ENCODE measurements at places on chromosomes 6 and 20. TPM values are rescaled to one million over a fixed set of nuclear protein-coding genes. Genes with fewer than 3 reads are reported as not detected.

Gene NANP
- total RNA-seq, result 4.7 TPM

Gene FAM83B
- total RNA-seq, result not detected

DNA sequence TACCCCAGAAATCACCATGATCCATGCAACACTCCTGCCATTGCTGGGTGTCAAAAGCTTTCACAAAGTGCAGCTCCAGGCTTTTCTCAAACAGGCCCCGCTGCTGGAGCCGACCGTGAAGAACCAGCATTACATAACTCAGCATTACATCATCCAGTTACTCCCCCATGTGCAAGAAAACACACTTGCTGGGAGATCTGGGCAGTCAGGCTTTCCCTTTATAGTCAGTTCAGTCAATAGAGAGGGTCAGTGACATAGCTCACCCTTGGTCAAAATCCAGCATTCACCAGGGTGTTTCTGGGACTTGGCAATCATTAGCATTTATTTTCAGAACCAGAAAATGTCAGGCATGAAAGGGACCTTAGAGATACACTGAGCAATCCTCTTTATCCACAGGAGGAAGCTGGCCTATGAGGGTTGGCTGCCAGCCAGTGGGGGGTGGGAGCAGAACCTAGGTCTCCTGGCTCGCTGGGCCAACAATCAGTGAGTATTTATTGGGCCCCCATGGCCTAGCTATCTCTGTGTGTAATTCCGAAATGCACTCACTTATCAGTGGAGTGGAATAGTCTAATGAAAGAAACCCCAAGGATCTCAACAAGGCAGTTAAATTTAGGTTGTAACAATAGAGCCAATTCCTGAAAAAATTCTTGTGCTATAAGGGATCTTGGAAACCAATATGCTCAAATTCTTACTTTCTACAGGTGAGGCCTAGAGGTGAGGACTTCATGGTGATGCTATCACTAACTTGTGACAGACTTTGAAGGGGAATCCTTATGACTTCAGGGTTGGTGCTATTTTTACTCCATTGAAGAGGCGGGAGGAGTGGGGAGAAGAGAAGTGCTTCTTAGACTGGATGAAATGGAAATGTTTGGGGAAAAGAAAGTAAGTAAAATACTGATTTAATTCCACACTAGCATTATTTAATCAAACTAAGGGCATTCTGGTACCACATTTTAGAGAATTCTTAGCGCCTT, 54.6 kb downstream of the LYRM4 start:
- no peak for DNase-seq
- no peaks in the 10 kb centered on the region for H3K36me3 ChIP-seq
- no peaks in the 10 kb centered on the region for H3K4me1 ChIP-seq
- no peak overlapping the region for H3K27ac ChIP-seq

Gene SPDEF
- total RNA-seq, result not detected

- no peak for DNase-seq
- peak overlapping the region; percentile 96 for H3K4me3 ChIP-seq
- H3K27me3 ChIP-seq, result no peaks in the 10 kb centered on the region
These were observed 2.1 kb downstream of the CPNE1 start for GRCh38 chr20:35662551-35662950.

GRCh38 chr6:169159331-169159730, 94.3 kb downstream of the THBS2 start:
- no peaks in the 10 kb centered on the region for H3K4me1 ChIP-seq
- no peak overlapping the region for H3K27ac ChIP-seq
- no peak for DNase-seq
- H3K4me3 ChIP-seq, result no peak overlapping the region

GRCh38 chr6:167985911-167986595, 11.4 kb upstream of the KIF25 start:
- H3K4me1 ChIP-seq, result no peaks in the 10 kb centered on the region
- H3K36me3 ChIP-seq, result no peaks in the 10 kb centered on the region
- no peak overlapping the region for H3K4me3 ChIP-seq
- H3K27ac ChIP-seq, result no peak overlapping the region
- peaks cover 2% of the 10 kb centered on the region for H3K27me3 ChIP-seq

DNA sequence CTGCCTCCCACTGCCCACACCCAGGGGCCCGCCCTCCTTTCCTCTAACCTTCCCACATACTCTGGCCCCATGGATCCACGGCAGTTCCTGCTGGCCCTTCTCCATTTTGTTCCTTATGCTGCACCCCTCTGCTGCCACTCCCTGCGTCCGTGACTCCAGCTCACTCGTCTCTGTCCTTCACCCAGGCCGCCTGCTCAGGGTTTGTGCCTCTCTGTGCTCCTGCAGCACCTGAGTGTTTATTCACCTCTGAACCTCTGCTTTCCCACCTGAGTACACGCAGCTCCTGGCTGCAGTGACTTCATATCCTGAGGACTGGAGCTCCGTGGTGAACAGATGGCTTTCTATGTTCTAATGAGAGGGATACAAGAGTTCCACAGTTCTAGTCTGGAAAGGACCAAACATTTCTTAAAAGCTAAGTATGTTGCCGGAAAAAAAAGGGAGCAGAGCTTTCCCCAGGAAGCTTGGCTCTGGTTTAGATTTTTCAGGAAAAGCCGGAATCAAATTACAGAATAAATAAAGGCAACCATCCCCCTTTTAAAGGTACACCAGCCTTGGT, 1.5 kb upstream of the GNRH2 start:
- no peaks in the 10 kb centered on the region for H3K27me3 ChIP-seq
- no peak for DNase-seq
- H3K4me3 ChIP-seq, result no peak overlapping the region
- peaks cover 29% of the 10 kb centered on the region for H3K4me1 ChIP-seq
- peaks cover 18% of the 10 kb centered on the region for H3K36me3 ChIP-seq

Gene LY6G5C
- total RNA-seq, result 2.6 TPM

- H3K4me3 ChIP-seq, result no peak overlapping the region
- peaks cover 28% of the 10 kb centered on the region for H3K36me3 ChIP-seq
- H3K27ac ChIP-seq, result no peak overlapping the region
- no peaks in the 10 kb centered on the region for H3K27me3 ChIP-seq
- no peak for DNase-seq
These were observed 11.1 kb downstream of the EDEM2 start for GRCh38 chr20:35135867-35136586.

DNA sequence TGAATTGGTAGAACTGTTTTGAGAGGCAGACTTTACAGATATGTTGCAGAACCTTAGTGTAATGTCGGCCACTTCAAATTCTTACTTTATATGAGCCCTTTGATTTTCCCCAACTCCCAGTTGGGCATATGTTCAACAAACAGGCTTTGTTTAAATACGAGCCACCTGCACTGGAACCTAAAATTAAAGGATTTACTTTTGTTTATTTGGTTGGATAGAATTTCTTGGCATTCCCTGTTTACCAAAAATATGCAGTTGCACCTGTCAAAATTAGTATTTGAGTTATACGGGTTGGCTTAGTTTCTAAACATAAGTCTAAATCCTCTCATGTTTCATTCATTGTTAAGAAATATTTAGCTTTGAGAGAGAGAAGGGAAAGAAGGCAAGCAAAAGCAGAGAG, 2.4 kb upstream of the GLYATL3 start:
- no peaks in the 10 kb centered on the region for H3K4me1 ChIP-seq
- no peak for DNase-seq
- H3K36me3 ChIP-seq, result peaks cover 6% of the 10 kb centered on the region
- H3K4me3 ChIP-seq, result no peak overlapping the region
- H3K27ac ChIP-seq, result no peak overlapping the region

- H3K27ac ChIP-seq, result no peak within 1 kb of the TSS
- no peaks in the 10 kb centered on the region for H3K4me1 ChIP-seq
- no peak within 1 kb of the TSS for H3K4me3 ChIP-seq
- DNase-seq, result no peak
- no peaks in the 10 kb centered on the region for H3K36me3 ChIP-seq
These were observed at the start of gene PCK1 for GRCh38 chr20:57560554-57561355. TSS of gene PCK1 (plus strand) at chr20:57561110. CDS start at chr20:57561412, 302 bp downstream.

GRCh38 chr6:44702292-44702691, 314.8 kb downstream of the CDC5L start:
- no peak overlapping the region for H3K27ac ChIP-seq
- H3K4me1 ChIP-seq, result peaks cover 34% of the 10 kb centered on the region
- H3K36me3 ChIP-seq, result peaks cover 10% of the 10 kb centered on the region

- H3K36me3 ChIP-seq, result peaks cover 20% of the 10 kb centered on the region
- no peak for DNase-seq
- no peak overlapping the region for H3K27ac ChIP-seq
- H3K4me1 ChIP-seq, result peaks cover 5% of the 10 kb centered on the region
- H3K4me3 ChIP-seq, result no peak overlapping the region
These were observed 78.4 kb downstream of the PREP start for GRCh38 chr6:105324386-105324950.

- H3K4me1 ChIP-seq, result no peaks in the 10 kb centered on the region
- no peaks in the 10 kb centered on the region for H3K27me3 ChIP-seq
- DNase-seq, result no peak
- no peak overlapping the region for H3K4me3 ChIP-seq
These were observed 392.5 kb upstream of the SASH1 start for GRCh38 chr6:147949981-147950622.

DNA sequence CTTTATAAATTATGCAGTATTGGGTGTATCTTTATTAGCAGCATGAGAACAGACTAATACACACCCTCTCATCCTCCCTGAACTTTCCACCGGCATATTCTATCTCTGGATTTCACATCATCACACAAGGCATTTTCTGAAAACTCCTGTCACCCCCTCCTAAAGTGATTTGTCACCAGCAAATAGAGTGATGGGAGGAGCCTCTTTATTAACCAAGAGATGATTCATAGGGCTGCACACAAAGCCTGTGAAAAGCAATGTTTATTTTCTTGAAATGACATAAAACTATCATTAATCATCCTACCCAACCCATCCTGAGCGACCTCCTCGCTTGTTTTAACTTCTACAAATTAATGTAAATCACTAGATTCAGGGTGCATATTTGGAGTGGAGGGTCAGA, 394.7 kb upstream of the SULF2 start:
- H3K27ac ChIP-seq, result no peak overlapping the region
- peaks cover 4% of the 10 kb centered on the region for H3K27me3 ChIP-seq
- no peak overlapping the region for H3K4me3 ChIP-seq
- H3K36me3 ChIP-seq, result no peaks in the 10 kb centered on the region
- DNase-seq, result no peak
- no peaks in the 10 kb centered on the region for H3K4me1 ChIP-seq

Gene CD164
- 275 TPM for total RNA-seq

DNA sequence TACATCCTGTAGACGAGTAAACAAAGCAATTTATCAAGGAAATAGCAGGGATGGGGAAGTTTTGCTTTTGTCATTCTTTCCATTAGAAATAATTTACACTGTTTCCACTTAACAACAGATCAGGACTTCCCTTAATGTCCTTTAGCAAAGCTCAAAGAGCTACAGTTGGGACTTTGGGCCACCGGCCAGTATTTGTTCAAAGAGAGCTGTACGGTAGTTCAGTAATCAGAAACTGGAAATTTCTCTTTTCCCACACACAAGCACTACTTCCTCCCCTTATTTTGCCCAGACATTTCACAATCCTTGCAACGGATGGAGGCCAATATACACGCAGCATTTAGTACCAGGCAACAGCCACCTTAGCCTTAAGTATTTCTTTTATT, 12.1 kb upstream of the HINT3 start:
- DNase-seq, result no peak
- H3K4me3 ChIP-seq, result no peak overlapping the region
- H3K4me1 ChIP-seq, result peaks cover 22% of the 10 kb centered on the region
- no peak overlapping the region for H3K27ac ChIP-seq

DNA sequence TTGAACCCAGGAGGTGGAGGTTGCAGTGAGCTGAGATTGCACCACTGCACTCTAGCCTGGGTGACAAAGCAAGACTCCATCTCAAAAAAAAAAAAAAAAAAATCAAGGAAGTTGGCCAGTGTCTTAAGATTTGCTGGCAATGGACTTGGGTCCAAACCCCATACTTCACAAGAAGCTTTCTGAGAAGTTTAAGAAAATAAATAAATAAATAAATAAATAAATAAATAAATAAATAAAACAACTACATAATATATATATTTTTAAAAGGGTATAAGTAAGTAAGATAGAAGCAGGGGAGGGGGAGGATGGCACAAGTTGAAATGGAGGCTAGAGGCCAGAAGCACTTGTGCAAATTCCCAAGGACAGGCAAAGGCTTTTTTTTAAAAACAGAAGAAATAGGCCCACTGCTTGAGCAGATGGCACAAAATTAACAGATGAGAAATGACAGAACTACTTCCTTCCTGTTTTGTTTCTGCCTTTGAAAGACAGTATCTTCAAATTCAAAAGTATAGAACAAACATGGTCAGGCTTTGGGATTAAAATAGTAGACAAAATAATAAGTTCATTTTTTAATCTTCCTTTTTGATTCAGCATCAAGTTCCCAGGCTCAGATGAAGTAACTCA, 287.7 kb downstream of the ALDH8A1 start:
- no peak for DNase-seq
- no peaks in the 10 kb centered on the region for H3K4me1 ChIP-seq
- no peak overlapping the region for H3K27ac ChIP-seq
- no peaks in the 10 kb centered on the region for H3K36me3 ChIP-seq
- H3K4me3 ChIP-seq, result no peak overlapping the region

Gene CSE1L
- 93.1 TPM for total RNA-seq

Gene DDR1
- 3.8 TPM for total RNA-seq

DNA sequence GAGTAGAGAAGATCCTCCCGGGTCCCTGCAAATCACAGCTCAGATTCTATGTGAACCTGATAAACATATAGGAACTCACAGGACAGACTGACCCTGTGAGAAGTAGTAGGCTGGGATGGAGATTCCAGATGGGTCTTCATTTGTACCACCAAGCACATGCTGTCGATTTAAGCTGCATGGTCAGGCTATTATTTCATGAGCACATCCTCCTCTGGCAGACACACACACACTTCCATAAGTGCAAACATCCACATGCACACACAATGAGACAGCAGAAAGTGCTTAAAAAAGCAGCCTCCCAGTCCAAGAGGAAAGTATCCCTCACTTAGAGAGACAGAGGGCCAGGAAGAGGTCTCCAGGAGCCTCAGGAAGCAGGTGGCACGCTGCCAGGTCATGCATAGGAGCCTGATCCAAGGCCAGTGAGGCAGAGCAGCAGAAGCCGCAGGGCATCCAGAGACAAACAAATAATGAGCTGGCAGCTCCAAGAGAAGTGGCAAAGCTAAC, 131.8 kb downstream of the UNC5CL start:
- peaks cover 7% of the 10 kb centered on the region for H3K4me1 ChIP-seq
- DNase-seq, result no peak
- H3K4me3 ChIP-seq, result no peak overlapping the region

DNA sequence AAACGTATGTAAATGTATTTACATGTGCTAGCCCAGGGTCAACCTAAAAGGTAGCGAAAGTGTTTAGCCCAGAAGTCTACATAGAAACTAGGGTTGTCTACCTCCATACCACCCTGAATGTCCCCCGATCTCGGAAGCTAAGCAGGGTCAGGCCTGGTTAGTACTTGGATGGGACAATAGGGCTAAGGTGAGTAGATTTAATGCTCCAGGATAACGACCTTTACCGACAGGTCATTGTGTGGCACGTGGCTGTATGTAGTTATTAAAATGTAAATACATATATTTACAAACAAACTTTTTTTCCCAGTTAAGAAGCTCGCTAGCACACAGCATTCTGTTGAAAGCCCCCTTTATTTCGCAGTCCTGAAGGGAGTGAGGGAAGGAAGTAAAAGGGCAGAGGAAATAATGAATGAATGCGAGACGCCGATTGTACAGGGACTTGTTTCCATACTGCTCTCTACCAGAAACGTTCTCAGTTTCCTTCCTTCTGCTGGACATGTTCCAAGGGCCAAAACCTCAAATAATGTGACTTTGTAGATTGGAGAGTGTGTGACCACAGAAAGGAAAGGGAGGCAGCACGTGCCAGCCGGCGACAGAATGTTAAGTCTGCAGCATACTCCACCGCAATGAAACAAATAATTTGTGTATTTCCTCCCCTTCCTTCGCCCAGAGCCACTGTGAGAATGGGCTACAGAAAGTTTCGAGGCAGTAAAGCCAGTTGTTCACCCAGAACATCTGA, 612 bp downstream of the ADAT2 start:
- peak; percentile 69 for DNase-seq
- H3K4me3 ChIP-seq, result peak overlapping the region; percentile 93
- H3K27ac ChIP-seq, result peak overlapping the region; percentile 99
- peaks cover 13% of the 10 kb centered on the region for H3K36me3 ChIP-seq
- peaks cover 37% of the 10 kb centered on the region for H3K4me1 ChIP-seq

Gene BFSP1
- 3.2 TPM for total RNA-seq

All from activated CD8-positive, alpha-beta memory T cell treated with anti-CD3 and anti-CD28 coated beads, Interleukin-2, amount 10 ng/mL, durations not matched to agents 7 days and 5 days (primary cell).